Activated T-helper 1 cell treated with anti-CD3 and anti-CD28 coated beads, Interleukin-12 subunit alpha, Interleukin-12 subunit beta, Interleukin-2, Interleukin-4 antibody, amounts not matched to agents 30 ng/mL and 10 ng/mL and 1 ng/mL, durations not matched to agents 14 hours and 24 hours and 36 hours (primary cell): ENCODE measurements at places on chromosomes 4 and X. TPM values are rescaled to one million over a fixed set of nuclear protein-coding genes. Genes with fewer than 3 reads are reported as not detected.

GRCh38 chr4:71221510-71222466, 117.0 kb upstream of the SLC4A4 start:
- no peak for DNase-seq
- H3K27me3 ChIP-seq, result peaks cover 2% of the 10 kb centered on the region
- no peaks in the 10 kb centered on the region for H3K36me3 ChIP-seq
- H3K4me3 ChIP-seq, result no peak overlapping the region

GRCh38 chr4:140028676-140029517, 125.1 kb downstream of the MAML3 start:
- no peaks in the 10 kb centered on the region for H3K4me1 ChIP-seq
- no peak overlapping the region for H3K27ac ChIP-seq
- peaks cover 36% of the 10 kb centered on the region for H3K27me3 ChIP-seq

DNA sequence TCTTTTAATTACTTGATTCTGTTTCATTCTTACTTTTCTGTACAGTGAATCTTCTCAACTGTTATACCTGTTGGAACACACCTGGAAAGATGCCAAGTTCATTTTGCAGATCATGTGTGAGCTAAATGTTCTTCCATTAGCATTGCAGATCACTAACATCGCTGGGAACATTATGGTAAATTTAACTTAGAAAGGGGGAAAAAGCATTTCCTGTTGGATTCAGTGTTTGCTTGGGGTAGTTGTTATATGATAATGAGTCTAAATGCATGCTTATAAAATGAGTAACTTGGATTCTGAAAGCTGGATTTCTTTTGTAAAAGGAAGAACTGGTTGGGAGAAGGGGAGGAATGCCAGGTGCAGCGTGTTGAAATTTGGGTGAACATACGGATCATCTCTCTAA, 47.6 kb downstream of the POLA1 start:
- H3K4me3 ChIP-seq, result no peak overlapping the region
- no peak overlapping the region for H3K27ac ChIP-seq
- peaks cover 14% of the 10 kb centered on the region for H3K36me3 ChIP-seq
- H3K4me1 ChIP-seq, result no peaks in the 10 kb centered on the region

GRCh38 chrX:13452283-13452682, 117.1 kb upstream of the EGFL6 start:
- no peaks in the 10 kb centered on the region for H3K27me3 ChIP-seq
- H3K4me3 ChIP-seq, result no peak overlapping the region
- no peak for DNase-seq
- H3K4me1 ChIP-seq, result no peaks in the 10 kb centered on the region
- H3K36me3 ChIP-seq, result no peaks in the 10 kb centered on the region

The LRAT gene
- not detected in 2 replicates for total RNA-seq

The EDA gene
- 1.6 and 2.4 TPM in 2 replicates for total RNA-seq

The SERTM2 gene
- not detected in 2 replicates for total RNA-seq

The HEPH gene
- not detected in 2 replicates for total RNA-seq

- DNase-seq, result no peak
- no peaks in the 10 kb centered on the region for H3K4me1 ChIP-seq
- H3K36me3 ChIP-seq, result no peaks in the 10 kb centered on the region
- H3K27me3 ChIP-seq, result no peaks in the 10 kb centered on the region
- H3K4me3 ChIP-seq, result no peak overlapping the region
These were observed 522.2 kb upstream of the NR3C2 start for GRCh38 chr4:148964456-148964855.

DNA sequence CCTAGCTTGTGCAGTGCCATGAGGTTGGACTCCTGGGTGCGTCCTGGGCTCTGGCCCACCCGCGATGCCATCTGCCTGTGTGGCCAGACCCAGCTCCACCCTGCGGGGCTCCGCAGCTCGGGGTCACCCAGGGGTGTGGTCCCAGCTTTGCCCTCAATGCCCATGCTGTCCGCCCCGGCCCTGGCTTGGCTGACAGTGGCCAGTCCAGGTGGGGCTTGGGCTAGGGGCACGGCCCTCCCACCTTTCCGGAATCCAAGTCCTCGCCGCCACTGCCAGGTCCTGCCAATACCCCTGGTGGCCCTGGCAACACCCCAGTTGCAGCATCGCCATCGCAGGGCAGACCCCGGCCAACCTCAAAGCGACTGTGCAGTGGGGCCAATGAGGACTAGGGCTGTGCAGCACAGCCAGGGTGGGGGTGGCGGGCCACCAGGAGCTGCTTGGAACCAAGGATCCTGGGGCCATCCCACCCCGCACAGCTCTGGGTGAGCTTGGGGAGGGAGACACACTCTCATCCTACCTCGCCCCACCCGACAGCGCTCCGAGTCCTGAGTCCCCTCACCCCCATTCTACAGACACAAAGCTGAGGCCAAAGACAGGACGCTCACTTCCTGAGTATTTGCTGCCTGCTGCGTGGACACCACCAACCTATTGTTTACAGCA, 80.9 kb downstream of the ZNF718 start:
- H3K27ac ChIP-seq, result no peak overlapping the region
- DNase-seq, result no peak
- H3K27me3 ChIP-seq, result no peaks in the 10 kb centered on the region
- H3K4me1 ChIP-seq, result no peaks in the 10 kb centered on the region
- peaks cover 11% of the 10 kb centered on the region for H3K36me3 ChIP-seq
- H3K4me3 ChIP-seq, result no peak overlapping the region

The FGF13 gene
- not detected in 2 replicates for total RNA-seq

DNA sequence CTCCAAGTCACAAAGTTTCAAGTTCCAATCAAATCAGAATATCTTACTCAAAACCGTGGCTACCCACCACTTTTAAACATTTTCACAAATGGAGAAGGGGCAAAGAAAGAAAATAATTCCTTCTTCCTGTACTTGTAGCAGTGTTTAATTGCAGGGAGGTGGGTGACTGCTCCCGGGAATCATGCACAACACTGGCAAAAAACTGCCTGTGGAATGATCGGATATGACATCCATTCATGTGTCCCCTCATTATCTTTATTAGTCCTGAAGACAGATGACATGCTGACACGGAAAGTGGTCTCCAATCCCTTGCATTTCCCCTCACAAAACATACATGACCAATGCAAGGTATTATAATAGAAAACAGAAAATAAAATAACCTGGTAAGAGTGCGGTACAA, 2.0 kb downstream of the TSPAN5 start:
- DNase-seq, result no peak
- H3K4me3 ChIP-seq, result peak overlapping the region; percentile 96
- peaks cover 71% of the 10 kb centered on the region for H3K4me1 ChIP-seq
- peaks cover 15% of the 10 kb centered on the region for H3K36me3 ChIP-seq

DNA sequence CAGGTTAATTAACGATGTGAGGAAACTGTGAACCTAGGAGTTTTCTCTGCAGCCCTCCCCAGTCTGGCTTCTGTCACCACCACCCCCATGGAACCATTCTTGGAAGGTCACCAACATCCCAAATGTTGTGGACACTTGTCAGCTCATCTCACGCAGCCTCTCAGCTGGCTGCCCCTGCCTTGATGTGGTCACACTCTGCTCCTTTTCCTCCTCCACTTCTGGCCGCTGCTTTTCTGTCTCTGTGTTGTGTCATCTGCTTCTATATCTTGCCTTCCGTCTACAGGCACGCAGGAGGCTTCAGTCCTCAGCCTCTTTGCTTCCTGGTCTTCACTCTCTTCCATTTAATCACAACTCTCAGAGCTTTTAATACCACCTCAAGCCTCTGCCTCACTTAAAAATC, 371.5 kb upstream of the SLIT2 start:
- no peaks in the 10 kb centered on the region for H3K36me3 ChIP-seq
- DNase-seq, result no peak
- H3K4me1 ChIP-seq, result no peaks in the 10 kb centered on the region
- H3K27me3 ChIP-seq, result no peaks in the 10 kb centered on the region
- H3K27ac ChIP-seq, result no peak overlapping the region

- DNase-seq, result no peak
- H3K27me3 ChIP-seq, result no peaks in the 10 kb centered on the region
- H3K36me3 ChIP-seq, result no peaks in the 10 kb centered on the region
- H3K4me1 ChIP-seq, result no peaks in the 10 kb centered on the region
These were observed 1425.8 kb downstream of the PCDH7 start for GRCh38 chr4:32145987-32146386.

The RNF128 gene
- not detected in 2 replicates for total RNA-seq

GRCh38 chr4:59818656-59819055, 1381.5 kb upstream of the ADGRL3 start:
- no peak overlapping the region for H3K27ac ChIP-seq
- H3K4me3 ChIP-seq, result peak overlapping the region; percentile 50
- H3K36me3 ChIP-seq, result no peaks in the 10 kb centered on the region
- H3K27me3 ChIP-seq, result no peaks in the 10 kb centered on the region
- no peak for DNase-seq
- H3K4me1 ChIP-seq, result peaks cover 5% of the 10 kb centered on the region
